ENCODE measurements at places on chromosomes 4 and X. TPM values are rescaled to one million over a fixed set of nuclear protein-coding genes. Genes with fewer than 3 reads are reported as not detected.

- no peak for DNase-seq
These were observed 9.9 kb downstream of the FHL1 start for GRCh38 chrX:136157187-136157586.

GRCh38 chr4:77202491-77202890, 45.5 kb downstream of the CCNG2 start:
- no peak for DNase-seq

DNA sequence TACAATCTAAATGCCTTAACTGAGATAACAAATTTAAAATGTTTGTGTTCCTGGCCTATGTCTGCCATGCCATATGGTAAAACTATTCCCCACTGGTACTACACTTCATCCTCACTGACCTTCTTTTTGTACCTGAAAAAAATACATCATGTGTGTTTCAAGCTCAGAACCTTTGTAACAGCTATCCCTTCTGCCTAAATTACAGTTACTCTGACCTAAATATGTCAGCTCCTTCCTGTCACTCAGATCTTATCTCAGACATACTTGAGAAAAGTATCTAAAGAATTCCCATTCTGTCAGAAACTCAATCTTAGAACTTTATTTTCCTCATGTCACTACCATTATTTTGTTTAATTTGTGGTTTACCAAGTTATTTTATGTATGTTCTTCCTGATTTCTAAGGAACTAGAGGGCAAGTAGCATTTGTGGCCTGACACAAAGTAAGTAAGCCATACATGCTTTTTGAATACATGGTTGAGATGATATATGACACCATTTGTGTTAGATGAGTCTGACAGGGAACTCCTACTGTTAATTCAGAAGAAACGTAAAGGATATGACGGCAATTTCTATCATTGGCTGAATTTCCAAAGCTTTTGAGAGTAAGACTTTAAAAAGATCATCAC, 456.5 kb upstream of the NDST3 start:
- no peak for DNase-seq

GRCh38 chrX:22662776-22663175, 337.0 kb upstream of the DDX53 start:
- DNase-seq: no peak

DNA sequence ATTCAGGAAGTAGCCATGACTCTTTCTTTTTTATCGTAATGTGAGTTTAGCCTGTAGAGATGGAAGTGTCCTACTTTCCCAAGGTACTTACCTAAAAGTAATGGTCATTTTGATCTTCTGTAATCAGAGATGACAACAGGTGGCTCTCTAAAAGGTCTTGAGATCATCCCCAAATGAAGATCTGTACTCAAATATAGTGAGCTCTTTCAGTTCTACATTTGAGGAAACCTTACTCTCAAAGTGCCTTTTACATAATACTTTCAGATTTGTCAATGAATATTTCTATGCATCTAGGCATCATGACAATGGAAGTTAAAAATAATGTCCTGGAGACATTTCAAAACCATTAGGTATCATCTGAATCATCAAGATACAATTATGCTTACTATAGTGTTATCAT, 17.2 kb upstream of the MND1 start:
- DNase-seq: no peak

GRCh38 chr4:137576446-137576845, 44.2 kb upstream of the PCDH18 start:
- no peak for DNase-seq

The ALPK1 gene
- total RNA-seq: 21.5 TPM

GRCh38 chr4:111977419-111977965, 167.8 kb upstream of the FAM241A start:
- DNase-seq: no peak

All from activated CD4-positive, alpha-beta memory T cell treated with anti-CD3 and anti-CD28 coated beads for 36 hours (primary cell).